H4 (cell line): ENCODE measurements at places on chromosomes 5 and 9.

- DNase-seq: no peak
Observed at GRCh38 chr5:144017631-144018030, 152.8 kb downstream of the YIPF5 start.

DNA sequence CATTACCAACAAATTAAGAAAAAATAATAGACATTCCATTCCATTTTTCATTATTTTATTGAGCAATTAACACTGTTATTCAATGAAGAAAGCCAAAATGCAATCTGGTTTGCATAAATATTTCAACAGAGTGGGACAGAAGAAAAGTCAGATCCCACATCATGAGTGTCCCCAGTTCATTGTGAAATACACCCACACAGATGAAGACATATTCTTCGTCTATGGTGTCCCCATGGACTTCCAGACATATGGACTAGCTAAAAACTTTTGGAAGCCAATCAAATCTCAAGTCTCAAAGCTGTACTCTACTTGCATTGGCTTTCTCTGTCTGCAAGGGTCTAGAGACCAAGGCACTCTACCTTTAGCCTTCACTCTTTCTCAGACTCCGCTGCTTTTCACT, 194.3 kb downstream of the SEMA5A start:
- DNase-seq: no peak

- no peak for DNase-seq
Observed at GRCh38 chr9:82554381-82554780, 508.6 kb downstream of the RASEF start.

DNA sequence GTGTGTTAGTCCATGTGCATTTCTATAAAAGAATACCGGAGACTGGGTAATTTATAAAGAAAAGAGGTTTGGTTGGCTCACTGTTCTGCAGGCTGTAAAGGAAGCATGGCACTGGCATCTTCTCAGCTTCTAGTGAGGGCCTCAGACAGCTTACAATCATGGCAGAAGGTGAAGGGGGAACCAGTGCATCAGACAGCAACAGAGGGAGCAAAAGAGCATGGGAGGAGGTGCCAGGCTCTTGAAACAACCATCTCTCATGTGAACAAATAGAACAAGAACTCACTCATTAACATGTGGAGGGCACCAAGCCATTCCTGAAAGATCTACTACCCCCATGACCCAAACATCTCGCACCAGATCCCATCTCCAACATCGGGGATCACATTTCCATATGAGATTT, 89.2 kb upstream of the IL33 start:
- DNase-seq: no peak
